SHP77 (cell line): ENCODE measurements at places on chromosomes 4 and X.

DNA sequence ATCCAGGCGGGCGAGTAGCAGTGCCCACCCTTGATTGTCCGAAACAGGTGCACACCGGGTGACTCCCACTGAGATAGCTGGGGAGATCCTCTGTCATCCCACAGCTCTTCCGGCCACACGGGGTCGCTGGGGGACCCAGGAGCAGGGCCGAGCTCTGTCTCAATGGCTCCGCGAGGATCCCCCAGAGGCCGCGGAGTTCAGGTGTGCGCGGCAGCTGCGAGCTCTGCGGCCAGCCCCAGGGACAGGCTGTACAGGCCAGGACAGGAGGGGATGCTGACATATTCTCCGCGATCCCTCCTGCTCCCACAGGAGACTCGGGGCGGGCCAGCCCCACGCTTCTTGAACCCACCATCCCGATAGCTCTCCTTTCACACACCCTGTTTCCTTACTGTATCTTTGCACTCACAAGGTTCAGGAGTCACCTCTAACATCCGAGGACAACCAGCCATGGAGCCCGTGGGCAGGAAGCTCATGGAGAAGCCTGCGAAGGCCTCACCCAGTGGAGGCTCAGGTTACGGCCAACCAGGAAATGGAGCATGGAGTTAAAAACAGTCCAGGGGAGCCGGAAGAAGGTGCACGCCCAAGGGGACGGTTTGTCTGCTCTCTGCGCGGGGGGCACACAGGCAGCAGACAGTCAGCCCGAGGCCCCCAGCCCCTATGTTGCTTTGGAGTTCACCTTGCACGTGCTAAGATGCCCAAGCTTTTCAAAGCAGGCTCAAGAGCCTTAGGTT lies 77.9 kb upstream of the AMELX start:
- DNase-seq, result no peak

GRCh38 chrX:112687189-112687691 lies 7.5 kb upstream of the LHFPL1 start:
- DNase-seq, result no peak

- no peak for DNase-seq
These were observed 190.4 kb downstream of the GABRB1 start for GRCh38 chr4:47221721-47222120.

- no peak for DNase-seq
These were observed 62.4 kb downstream of the ANXA10 start for GRCh38 chr4:168154546-168155277.

DNA sequence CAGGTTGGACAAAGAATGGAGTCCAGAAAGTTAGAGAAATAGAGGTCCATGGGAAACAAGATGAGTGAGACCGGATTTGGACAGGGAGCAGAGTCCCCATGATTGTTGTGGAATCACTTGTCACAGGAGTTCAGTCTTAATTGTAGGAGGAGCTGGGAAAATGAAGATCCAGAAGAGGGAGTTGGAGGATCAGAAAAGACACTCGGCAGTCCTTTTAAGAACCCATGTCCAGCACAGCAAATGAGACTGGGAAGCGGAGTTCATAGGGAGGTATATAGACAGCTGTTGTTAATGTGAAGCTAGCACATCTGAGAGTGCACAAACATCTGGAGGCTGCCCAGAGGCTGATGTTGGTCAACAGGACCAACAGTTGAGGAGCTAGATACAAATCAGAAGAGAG lies 111.4 kb upstream of the RXFP1 start:
- no peak for DNase-seq

DNA sequence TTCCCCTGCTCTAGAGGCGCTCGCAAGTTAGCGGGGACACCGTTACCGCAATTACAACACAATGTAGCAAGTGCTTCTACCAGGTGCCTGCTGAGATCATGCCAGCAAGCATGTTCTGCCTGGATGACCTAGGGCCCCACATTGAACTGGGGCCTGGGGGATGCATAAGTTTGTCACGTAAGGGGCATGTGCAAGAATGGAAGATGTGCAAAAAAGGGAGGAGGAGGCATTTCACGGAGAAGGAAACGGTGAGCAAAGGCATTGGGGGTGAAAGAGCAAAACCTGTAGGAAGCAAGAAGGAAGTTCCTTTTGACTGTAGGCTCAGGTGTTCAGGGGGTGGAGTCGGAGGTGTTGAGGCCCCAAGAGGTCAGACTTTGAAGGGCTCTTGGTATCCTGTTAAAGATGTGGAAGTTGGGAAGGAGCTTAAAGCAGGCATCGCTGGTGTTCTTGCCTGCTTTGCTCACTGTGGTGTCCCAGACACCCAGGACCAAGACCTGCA lies 602 bp upstream of the SCARB2 start:
- DNase-seq, result no peak

DNA sequence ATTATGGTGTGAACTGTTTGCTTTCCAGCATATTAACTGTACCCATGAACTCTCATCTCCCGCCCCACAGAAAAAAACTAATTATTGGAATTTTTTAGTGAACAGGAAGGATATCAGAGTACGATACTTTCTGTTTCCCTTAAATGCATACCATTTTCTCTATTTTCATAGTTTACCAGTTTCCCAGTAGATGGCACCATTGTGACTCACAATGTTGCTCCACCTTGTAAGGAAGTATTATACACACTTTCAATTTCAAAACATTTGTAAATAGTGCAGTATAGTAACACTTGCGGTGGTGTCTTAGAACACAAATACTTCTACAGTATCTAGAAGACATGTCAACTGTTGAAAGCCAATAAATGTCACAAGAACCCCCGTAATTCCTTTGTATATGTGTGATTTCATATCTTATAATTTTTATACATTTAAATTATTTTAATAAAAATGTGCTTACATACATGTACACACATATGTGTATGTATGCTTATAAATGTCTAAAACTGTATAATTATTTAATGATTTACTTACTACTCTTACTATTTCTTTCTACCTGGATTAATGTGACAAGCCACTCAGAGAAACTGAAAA lies 167.3 kb downstream of the SLIT2 start:
- DNase-seq, result peak; percentile 23
